ENCODE measurements at places on chromosomes 2 and 18.

DNA sequence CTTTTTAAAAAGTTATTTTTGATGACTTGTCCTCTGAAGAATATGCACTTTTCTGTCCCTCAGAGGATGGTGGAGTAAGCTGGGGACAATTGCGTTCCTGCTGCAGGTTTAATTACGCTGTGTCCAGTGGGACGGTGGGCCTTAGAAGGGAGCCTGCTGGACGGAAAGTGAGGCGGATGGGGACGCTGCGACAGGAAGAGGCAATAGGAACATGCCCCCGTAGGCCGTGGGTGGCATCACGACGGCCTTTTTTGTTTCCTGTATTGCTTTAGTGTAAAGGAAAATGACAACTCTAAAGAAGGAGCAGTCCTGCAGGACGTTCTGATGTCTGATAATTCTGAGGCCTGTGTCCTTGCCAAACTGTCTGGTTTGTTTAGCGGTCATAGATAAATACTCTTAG is 121.6 kb downstream of the NFATC1 start:
- no peak for DNase-seq

DNA sequence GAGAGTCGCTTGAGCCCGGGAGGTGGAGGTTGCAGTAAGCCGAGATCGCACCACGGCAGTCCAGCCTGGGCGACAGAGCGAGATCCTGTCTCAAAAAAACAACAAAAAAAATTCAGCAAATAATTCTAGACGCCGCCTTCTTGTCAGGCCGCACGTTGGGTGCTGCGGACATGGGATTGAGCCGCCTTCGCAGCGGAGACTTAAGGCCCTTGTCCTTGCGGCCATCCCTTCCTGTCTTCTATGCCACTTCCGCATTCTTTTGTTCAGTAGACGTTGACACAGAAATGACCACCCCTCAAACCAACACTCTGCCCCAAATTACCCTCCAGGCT is 15.8 kb downstream of the PTPN18 start:
- no peak for DNase-seq

DNA sequence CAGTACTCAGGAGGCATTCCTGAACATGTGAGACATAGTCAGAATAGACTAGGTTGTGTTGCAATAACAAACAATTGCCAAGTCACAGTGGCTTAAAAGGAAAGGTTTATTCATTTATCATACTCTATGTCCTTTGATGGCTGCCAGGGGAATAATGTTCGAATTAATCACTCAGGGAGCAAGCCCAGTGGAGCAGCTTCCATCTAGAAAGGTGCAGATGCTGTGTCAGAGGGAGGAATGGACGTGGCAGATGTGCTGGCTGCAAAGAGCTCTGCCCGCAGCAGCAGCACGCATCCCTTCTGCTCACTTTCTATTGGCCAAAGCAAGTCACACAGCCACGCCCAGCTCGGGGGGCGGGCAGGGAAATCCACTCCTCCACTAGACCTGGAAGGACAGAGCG is 105.9 kb upstream of the AQP4 start:
- no peak for DNase-seq

- no peak for DNase-seq
Measured at GRCh38 chr2:85791704-85792565, 38.1 kb downstream of the ATOH8 start.

DNA sequence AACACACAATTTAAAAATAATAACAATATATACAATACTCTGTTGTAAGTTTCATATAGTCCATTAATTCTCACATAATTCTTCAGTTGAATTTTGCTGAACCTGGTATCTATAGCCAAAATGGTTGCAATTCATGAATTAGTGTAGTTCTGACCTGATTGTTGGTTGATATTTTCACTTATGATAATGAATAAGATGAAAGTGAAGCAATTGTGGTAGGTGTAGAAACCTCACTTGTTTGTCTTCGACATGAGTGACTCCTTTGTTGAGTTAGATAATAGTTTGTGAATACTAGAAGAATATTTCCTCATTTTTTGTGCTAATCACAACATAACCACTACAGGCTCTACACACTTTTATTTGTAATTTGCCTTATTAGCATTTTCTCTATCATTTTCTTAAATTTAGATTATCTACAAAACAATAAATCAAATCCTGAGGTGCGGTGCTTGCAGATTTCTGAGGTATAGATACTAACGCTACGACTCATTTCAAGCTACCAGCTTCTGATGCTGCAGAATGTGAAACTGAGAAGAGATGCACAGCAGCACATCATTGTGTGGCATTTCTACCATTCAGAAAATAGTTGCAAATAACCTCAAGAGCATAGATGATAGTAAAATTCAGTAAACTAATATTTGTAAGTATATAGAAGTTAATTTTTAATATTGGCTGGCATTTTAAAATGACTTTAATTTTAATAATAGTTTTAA is 117.9 kb downstream of the KCNH7 start:
- DNase-seq = no peak

GRCh38 chr2:36807223-36807886 is 110.8 kb downstream of the VIT start:
- no peak for DNase-seq

GRCh38 chr2:54260241-54260595 is 4.2 kb upstream of the TSPYL6 start:
- no peak for DNase-seq
